Kidney tubule cell (primary cell): ENCODE measurements at places on chromosomes 16 and 17.

- DNase-seq: peak; percentile 62
Observed at GRCh38 chr16:23072769-23073549, 76.3 kb downstream of the USP31 start.

DNA sequence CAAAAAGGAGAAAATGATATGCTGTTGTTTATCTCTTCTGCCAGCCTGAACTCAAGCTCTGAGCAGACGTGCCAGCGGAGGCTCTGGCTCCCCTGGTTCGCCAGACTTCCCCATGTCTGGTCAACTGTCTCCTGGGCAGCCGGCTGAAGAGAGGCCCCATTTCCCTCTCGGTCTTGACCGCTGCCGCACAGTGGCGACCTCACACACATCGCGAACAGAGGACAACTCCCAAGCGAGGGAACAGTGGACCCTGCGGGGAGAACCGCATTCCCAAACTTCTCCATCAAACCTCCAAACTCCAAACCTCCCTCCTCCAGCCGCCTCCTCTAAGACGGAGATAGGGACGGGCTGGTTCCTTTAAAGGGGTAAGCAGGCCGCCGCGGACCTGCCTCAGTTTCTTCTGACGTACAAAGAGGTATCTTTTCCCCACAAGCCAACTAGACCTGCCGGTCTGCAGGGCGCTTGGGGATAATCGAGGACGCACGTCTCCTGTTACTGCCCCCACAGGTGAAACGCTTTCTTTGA lies 24.9 kb upstream of the RFFL start:
- DNase-seq: peak; percentile 57

GRCh38 chr17:29705386-29705785 lies 82.7 kb upstream of the CORO6 start:
- no peak for DNase-seq

GRCh38 chr17:60392845-60393702 lies 1.1 kb upstream of the USP32 start:
- peak; percentile 72 for DNase-seq

- no peak for DNase-seq
Observed at GRCh38 chr17:15507896-15508295, 40.5 kb upstream of the CDRT4 start.

GRCh38 chr16:24635900-24636610 lies 93.4 kb upstream of the TNRC6A start:
- peak; percentile 93 for DNase-seq

DNA sequence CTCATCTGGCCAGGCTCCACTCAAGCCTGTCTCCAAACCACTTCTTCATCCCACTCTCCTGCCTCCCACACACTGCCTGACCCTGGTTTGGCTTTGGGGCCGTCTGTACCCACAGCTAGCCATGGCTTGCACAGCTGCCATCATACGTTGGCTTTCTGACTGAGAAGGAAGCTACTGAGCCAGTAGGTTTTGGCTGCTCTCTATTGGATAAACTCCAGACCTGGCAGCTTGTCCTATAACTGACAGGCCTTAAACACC lies 3.9 kb downstream of the MIF4GD start:
- no peak for DNase-seq

DNA sequence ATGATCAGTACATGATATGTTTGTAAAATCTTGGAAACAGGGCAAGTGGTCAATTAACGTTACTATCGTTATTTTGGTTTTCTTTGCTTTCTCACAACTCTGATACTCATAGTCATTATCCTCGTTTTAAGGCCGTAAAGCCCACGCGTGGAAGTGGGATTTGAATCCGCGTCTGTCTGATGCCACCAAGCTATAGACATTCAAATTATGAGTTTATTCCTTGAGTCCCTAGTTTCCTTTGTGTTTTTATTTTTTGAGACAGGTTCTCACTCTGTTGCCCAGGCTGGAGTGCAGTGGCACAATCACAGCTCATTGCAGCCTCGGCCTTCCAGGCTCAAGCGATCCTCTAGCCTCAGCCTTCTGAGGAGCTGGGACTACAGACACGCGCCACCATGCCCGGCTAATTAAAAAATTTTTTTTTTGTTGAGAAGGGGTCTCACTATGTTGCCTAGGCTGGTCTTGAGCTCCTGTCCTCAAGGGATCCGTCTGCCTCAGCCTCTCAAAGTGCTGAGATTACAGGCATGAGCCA lies 1.0 kb downstream of the DCTN5 start:
- DNase-seq: no peak

GRCh38 chr16:20216591-20217217 lies 110.6 kb downstream of the GP2 start:
- DNase-seq: no peak

GRCh38 chr16:28171816-28172215 lies 39.9 kb downstream of the XPO6 start:
- DNase-seq: no peak

- no peak for DNase-seq
Observed at GRCh38 chr16:67468731-67469130, 12.2 kb downstream of the ATP6V0D1 start.

GRCh38 chr17:17103160-17103559 lies 60.9 kb downstream of the MPRIP start:
- DNase-seq: no peak

DNA sequence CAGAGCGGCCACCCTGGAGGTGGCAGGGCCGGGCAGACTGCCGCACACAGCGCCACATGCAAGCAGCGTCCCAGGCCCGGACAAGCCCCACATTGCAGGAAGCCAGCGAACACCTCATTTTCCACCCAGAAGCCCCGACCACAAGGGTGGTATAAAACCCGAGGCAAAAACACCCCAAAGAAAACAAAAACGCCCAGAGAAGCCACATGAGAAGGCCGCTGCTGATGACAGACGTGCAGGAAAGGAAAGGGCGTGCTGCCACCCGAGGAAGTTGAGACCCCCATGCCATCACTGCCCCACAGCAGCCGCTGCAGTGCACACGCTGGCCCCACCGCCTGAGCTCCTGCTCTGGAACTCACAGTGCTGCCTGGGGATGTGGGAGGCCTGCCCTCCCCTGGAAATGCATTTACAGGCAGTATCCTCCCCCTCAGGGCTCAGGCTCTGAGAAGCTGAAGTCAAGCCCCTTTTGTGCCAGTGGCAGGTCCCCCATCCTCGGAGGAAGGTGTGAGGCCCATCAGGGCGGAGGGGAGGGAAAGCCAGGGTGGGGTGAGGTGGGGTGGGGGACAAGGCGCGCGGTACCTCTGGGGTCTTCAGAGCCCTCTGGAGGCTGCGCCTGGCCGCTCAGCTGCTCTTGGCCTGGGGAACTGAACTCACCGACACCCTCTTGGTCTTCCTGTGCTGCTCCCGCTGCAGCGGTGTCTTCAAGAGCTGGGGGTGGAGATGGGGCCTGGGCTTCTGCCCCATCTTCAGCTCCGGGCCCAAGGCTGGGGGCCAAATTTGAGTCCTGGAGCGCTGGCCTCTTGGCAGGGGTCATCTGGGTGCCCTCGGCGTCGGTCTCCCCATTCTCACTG lies 62.0 kb downstream of the IL21R start:
- DNase-seq: no peak

- no peak for DNase-seq
Observed at GRCh38 chr17:31433091-31433790, 41.8 kb downstream of the RAB11FIP4 start.

GRCh38 chr16:30585022-30585399 lies 486 bp downstream of the ZNF785 start:
- peak; percentile 34 for DNase-seq

- peak; percentile 12 for DNase-seq
Observed at GRCh38 chr16:50747207-50747956, 5.5 kb downstream of the CYLD start.

DNA sequence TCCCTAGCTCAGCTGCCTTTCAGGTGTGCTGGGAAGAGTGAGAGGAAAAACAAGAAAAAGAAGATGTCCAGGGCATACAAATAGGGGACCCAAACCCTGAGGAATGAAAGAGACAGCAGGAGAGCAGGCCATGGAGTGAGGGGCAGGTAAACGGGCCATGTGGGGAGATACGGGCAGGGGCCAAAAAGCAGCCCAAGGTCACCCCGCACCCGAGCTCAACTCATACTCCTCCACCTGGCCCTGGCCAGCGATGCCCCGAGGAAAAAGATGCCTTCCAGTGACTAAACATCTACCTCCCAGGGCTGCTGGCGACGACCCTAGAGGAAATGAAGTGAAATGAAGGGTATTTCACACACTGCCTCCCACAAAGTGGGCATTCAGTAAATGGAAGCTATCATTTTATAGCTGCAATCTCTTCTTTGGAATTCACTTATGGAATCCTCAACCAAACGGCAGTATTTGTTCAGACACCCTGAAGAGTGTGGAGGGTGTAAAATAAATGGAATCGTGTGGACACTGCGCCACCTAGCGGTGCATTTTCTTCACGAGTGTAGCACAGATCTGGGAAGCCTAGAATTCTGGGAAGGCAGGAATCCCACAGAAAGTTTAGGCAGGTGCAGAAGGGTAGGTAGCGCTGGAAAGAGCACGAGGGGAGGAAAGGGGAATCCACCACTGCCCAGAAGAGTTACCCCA lies 14.9 kb downstream of the ELAC2 start:
- peak; percentile 67 for DNase-seq

DNA sequence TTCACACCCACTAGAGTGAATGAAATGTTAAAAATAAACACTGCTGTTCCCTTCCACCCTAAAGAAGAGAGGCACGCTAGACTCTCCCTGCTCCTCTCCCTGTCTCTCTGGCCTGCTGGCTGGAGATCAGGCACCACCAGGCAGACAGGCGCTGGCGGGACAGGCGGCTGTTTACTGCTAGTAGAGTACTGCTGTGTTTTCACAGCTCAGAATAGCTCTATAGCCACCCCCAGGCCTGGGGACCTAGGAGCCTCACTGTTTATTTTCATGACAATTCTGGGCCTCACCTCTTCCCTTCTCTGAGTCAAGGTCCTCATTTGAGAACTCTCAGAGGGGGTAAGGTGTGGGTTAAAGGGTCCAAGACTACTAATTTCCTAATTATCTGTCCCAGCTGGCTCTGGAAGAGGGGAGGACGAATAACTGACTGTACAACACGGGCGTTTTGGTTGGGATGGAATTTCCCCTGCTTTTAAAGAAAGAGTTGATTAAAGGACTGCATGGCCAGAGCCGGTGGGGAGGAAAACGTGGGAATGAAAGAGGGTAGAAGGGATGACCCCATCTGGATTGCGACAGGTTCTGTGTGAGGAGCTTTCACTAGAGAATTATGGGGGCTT lies 9.0 kb upstream of the G6PC1 start:
- DNase-seq: no peak

GRCh38 chr16:56343661-56344517 lies 81.5 kb downstream of the AMFR start:
- no peak for DNase-seq

- DNase-seq: peak; percentile 70
Observed at GRCh38 chr17:48162946-48163506, 55.5 kb downstream of the SNX11 start.

DNA sequence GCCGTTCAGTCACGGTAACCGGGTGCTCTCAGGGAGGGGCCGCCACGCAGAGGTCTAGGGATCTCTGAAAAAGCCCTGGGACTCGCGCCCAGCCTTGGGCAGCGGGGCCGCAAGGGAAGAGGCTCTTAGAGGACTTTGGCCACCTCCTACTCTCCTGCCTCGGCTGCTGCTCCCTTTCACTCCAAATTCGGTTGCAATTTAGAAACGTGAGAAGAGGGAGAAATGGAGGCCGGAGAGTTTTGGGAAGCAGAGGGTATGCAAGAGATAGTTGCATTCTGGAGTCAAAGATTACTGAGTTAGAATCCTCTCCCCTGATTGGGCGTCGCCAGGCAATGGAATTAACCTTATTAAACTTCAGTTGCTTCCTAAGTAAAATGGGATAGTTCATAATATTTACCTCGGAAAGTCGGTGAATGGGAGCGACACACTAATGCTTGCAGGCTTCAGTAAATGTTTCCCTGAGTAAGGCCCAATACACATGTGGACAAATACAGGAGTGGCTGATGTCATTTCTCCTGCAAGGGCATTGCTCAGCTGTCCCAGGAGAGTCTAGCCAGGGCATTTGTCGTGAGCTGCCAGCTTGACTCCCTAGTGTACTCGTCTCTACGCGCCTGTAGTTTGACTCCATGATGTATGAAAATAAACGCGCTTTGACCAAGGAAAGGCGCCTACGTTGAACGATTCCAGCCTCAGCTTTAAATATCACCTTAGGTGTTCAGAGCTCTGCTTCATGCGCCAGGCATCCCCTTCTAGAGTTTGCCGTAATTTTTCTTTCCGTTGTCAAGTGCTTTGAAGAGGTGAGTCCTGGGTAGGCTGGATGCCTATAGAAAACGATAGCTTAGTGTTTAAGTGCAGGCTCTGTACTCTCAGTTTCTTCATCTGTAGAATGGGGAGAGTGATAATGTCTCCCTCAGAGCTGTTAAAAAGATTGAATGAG lies 667 bp downstream of the OGFOD1 start:
- peak; percentile 68 for DNase-seq

GRCh38 chr17:1709403-1709951 lies 700 bp downstream of the TLCD2 start:
- peak; percentile 29 for DNase-seq

DNA sequence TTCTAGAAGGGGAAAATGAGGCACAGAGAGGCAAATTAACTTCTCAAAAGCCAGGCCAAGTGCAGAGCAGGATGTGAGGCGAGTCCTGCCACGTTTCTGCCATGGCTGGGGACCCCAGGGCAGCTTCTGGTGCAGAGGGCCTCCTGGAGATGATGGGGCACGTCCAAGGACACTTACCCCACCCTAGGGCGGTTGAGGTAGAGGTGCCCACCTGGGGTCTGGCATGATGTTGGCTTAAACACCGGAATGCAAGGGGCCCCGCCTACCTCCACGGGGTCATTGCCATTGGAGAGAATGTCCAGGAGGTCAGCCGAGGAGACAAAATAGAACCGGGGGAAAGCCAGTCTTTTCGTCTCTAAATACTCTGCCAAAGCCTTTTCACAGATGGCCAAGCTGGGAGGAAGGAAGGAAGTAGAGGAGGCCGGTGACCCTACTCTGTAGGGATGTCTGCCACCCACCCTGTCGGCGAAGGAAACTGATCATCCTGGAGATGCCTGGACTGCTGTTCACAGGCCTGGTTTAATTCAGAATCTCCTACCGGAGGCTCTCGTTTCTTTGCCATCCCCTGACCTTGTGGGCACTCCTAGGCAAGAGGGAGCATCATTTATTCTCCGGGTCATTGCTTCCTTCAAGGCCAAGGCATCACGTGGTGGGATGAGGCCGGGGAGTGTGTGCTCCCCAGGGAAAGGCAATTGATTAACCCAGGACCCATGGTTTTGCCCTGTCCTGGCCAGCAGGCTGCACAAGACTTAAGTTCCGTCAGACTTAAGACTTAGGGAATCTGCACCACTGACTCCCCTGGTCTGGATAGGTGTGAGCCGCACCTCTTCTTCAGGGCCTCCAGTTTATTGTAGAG lies 70.5 kb downstream of the DNAH17 start:
- DNase-seq: no peak

DNA sequence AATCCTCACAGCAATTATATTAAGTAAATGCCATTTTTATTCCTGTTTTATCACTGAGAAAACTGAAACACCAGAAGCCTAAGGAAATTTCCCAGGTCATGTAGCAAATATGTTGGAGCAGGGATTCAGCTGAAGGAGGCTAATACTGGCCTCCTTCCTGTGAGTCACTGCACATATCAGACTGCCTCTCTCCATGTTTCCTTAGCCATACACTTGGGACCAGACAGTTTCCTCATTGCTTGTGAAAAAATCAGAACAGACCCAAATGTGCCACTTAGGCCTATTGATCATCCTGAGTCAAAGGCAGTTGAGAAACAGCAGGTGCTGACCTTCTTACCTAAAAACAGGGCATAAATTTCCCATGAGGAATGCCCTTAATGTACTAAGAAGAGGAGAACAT lies 18.9 kb upstream of the ELAC2 start:
- no peak for DNase-seq

GRCh38 chr16:81809567-81809966 lies 30.5 kb downstream of the PLCG2 start:
- DNase-seq: no peak
